Heart left ventricle (tissue), 16 donors: ENCODE measurements at places on chromosomes 16 and 17. TPM values are rescaled to one million over a fixed set of nuclear protein-coding genes. Genes with fewer than 3 reads are reported as not detected.

- no peak overlapping the region for H3K4me3 ChIP-seq
- H3K36me3 ChIP-seq = no peaks in the 10 kb centered on the region
- no peak for DNase-seq
These were observed 702 bp upstream of the MARVELD3 start for GRCh38 chr16:71625113-71625850.

DNA sequence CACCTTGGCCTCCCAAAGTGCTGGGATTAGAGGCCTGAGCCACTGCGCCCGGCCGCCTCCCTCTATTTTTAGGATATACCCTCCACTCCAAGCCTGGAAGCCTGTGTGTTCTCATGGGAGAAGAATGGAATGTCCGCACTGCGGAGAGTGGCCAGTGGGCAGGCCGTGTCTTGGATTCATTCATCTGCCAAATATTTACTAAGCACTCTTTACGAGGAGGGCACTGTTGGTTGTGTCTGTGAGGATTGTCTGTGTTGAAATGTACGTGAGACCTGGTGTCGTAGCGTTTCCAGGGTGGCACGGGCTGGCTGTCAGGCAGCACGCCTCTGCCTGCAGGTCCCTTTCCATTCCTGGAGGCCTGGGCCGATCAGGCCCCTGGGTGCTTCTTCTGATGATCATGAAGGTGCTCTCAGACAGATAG lies 19.2 kb downstream of the PGS1 start:
- H3K4me1 ChIP-seq = peaks cover 52% of the 10 kb centered on the region
- no peak for DNase-seq
- no peaks in the 10 kb centered on the region for H3K36me3 ChIP-seq
- H3K27me3 ChIP-seq = no peaks in the 10 kb centered on the region

The ITGA2B gene
- total RNA-seq = 0.30 TPM

The NPIPA3 gene
- not detected for total RNA-seq

The SLC4A1 gene
- 0.99 TPM for total RNA-seq

The KRT25 gene
- total RNA-seq = not detected

The SCIMP gene
- total RNA-seq = 0.48 TPM

The SLFN12L gene
- 1.4 TPM for total RNA-seq
